ENCODE measurements at places on chromosomes 5 and 9.

DNA sequence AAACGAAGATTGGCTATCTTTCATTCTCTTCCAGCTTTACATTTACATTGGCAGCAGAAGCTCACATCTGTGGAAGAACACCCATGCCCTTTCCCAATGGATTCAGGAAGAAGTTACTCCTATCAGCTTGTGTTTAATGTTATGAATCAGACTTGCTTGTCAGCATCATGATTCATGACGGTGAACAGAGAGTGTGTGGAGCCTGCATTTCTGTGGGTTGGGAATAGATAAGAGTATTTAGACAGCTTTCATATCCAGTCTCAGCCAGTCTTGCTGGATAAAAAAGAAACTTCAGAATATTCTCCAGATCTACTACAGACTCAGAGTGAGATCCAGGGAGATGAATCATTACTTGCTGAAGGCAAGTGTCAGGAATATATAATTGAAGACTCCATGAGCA is 812.9 kb upstream of the ZNF608 start:
- DNase-seq: peak; percentile 56

DNA sequence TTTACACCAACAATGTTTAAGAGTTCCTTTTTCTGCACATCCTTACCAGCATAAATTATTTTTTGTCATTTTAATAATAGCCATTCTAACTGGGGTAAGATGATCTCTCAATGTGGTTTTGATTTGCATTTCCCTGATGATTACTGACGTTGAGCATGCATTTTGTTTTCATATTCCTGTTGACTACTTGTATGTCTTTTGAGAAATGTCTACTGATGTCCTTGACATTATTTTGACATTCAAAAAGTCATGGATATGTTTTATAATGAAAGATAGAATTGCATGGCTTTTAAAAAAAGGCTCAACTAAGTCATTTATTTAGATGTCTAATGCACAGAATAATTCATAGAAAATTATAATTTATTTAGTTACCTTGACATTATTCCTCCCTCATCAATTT is 381.6 kb upstream of the C9orf72 start:
- DNase-seq: no peak

GRCh38 chr5:32534041-32534440 is 51.3 kb upstream of the SUB1 start:
- DNase-seq: no peak

DNA sequence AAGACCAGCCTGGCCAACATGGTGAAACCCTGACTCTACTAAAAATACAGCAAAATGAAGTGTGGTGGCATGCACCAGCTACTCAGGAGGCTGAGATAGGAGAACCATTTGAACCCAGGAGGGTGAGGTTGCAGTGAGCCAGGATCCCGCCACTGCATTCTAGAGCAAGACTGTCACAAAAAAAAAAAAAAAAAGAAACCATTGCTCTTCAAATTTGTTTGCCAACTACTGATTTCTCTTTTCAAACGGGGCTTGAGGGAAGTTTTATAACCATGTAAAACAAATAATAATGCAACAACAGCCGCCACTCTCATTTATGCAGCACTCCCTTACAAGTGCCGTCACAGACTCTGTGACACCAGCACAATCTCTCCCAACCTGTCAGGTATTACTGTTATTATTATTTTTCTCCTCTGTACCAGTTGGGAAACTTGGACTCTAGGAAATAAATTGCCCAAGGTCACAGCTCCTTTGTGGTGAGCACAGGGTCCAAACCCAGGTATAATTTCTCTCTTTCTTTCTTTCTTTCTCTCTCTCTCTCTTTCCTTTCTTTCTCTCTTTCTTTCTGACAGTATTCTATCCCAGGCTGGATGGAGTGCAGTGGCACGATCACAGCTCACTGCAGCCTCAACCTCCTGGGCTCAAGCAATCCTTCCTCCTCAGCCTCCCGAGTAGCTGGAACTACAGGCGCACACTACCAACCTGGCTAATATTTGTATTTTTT is 25.4 kb downstream of the SERINC5 start:
- DNase-seq: no peak

DNA sequence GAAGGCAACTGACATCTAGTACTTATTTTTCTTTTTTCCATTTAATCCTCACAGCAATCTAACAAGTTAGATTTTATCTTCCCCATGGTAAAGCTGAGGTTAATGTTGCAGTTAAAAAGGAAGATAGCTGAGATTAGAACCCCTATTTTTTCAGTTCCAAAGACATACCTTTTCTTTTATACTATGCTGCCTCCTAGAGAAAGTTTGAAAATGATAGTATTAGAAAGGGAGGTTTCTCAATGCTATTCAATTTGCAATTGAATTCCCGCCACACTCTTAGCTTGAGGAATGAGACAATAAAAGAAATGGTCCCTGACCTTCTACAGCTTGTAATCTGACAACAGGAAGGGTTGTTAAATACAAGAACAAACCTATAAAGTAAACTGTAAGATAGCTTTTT is 195.9 kb upstream of the TRIM32 start:
- no peak for DNase-seq

- no peak for DNase-seq
These were observed 127.1 kb downstream of the TMC1 start for GRCh38 chr9:72648324-72649126.

GRCh38 chr5:149765932-149766331 is 35.8 kb downstream of the PPARGC1B start:
- no peak for DNase-seq

DNA sequence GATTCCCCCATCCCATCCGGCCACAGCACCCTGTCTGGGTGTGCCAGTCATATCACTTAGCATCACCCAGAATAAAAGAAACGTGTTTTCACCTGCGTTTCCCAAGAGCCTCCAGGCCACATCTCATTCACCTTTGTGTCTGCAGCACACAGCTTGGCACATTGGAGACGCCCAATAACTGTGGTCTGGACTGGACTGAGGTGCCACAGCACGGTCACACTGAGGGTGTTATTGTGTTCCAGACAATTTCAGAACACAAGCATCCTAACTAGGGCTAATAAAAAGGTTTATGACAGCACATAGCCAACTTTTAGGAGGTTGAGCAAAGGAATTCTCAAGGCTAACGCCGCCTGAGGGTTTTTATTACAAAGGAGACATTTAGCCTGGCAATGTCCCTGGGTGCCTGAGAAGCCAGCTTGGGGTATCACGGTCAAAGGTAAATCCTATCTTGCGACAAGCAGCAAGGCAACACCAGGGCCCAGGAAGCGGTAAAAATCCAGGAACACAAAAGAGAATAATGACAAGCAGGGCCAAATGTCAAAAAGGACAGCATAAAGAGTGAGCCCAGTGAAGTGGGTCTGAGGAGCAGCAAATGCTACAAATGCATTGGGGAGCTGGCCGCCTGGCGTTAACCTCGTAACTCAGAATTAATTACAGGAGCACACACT is 3.4 kb downstream of the EPB41L4B start:
- DNase-seq: no peak

DNA sequence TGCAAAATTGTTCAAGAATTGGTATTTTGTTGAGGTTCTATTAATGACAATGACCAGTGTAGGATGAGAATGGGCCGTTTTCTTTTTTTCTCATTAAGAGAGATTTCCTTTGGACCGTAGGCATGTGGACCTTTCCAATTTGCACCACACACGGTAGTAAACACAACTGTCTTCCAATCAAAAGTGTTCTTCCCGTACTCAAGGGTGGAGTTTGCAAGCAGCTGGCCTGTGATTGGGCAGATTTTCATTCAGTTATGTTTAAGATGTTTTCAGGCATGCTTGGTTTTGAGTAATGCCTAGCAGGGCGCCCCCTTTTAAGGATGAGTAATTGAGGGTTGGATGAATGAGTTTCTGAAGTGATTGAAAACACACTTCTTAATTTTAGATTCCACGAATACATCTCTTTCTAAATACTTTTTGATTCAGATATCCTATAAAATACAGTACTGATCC is 2.5 kb downstream of the KDM3B start:
- peak; percentile 66 for DNase-seq
